ENCODE measurements at places on chromosomes 6 and 20.

GRCh38 chr6:40517654-40518053 lies 69.5 kb downstream of the LRFN2 start:
- no peak for DNase-seq

DNA sequence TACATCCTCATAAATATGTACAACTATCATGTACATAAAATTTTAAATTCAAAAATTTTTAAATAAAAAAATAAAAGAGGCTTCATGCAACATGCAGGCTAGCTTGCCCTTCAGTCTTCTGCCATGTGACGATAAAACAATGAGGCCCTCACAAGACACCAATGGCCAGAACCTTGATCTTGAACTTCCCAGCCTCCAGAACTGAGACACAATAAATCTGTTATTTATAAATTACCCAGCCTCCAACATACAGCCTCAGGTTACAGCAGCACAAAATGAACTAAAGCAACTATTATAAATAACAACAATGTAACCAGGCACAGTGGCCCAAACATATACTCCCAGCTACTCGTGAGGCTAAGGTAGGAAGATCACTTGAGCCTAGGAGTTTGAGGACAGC lies 42.8 kb downstream of the SERAC1 start:
- no peak for DNase-seq

DNA sequence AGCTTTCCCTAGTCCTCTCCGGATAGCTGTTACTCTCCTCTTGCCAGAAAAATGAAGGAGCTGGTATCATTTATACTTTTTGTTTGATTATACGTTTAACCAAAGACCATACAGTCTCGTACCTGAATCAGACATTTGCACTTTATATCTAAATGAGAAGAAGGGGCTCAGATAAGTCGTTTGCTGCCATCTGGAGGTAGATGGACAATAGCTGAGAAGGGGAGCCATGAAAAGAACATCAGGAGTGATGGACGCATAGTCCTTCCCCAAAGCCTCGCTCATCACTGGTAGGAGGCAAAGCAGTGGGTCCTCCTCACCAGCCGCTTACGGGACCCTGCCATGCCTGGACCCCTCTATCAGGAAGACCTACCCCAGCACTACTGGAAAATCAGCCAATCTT lies 45.4 kb downstream of the RPF2 start:
- no peak for DNase-seq

- no peak for DNase-seq
Observed at GRCh38 chr6:144087789-144088426, 7.5 kb downstream of the SF3B5 start.

DNA sequence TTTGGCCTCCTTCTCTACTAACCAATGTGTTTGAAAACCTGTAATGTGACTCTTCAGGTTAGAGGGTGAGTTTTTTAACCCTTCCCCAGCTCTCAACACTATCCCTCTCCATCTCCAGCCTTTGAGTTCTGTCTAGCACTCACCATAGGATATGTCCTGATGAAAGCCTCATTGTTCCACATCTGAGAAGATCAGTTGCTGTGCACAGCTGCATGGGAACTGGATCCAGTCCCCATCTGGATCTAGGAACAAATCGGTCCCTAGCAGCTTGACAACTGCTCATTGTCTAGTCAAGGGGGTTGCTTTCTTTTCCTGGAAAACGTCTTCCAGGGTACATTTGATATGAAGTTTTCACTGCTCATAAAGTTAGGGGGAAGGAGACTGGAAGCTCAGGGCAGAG lies 45.4 kb upstream of the AGPAT4 start:
- DNase-seq = no peak

DNA sequence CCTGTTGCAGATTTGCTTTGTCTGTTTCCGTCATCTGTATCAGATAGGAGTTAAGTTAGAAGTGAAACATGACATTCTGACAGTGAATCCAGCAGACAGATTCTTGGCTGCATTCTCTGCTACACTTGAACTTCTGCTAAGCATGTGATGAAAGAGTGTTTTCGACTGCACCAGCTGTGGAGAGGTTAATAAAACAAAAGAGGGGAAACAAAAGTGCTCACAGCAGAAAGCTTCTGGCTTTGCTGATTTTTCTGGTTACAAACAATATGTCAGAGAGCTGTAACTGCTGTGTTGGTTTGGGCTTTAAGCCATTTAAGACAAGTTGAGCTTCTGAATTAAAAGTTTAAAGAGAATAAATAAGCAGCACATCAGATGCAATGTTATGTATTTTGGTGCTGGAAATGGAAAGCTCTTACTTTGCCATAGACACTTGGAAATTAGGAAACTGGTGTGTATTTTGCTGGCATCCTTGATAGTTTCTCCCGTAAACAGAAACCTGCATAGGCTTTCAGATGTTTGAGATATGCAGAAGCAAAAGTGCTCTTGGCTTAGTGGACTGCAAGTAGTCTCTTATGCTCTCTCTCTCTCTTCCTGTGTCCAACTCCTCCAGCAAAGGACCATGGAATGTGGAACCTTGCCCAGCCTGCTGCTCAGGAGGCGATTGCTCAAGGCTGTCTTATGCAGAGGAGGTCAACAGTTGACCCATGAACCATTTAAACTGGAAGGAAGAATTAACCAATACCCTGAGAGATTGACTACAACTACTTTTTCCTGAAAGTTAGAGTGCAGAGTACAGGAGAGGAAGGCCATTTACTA lies 104.9 kb downstream of the RPS12 start:
- peak; percentile 69 for DNase-seq

GRCh38 chr6:111996144-111996865 lies 57.6 kb upstream of the CCN6 start:
- peak; percentile 28 for DNase-seq

GRCh38 chr6:43897571-43898302 lies 127.7 kb downstream of the VEGFA start:
- no peak for DNase-seq

DNA sequence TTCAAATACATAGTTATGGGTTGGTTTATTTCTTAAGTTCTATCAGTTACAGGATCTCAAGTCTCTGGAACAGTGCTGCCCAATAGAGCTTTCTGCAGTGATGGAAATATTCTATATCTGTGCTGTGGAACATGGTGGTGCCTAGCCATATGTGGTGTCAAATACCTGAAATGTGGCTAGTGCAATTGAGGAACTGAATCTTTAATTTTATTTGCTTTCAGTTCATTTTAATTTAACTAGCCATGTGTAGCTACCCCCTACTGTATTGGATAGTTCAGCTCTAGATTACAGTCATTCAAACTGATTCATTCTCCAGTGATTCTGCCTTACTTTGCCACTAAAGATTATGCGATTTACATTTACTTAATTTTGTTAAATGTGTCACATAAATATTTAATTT lies 503.2 kb downstream of the CDKAL1 start:
- no peak for DNase-seq

GRCh38 chr6:148358196-148358785 lies 15.7 kb downstream of the SASH1 start:
- DNase-seq = no peak

GRCh38 chr20:11020712-11021111 lies 346.9 kb upstream of the JAG1 start:
- DNase-seq = no peak

- no peak for DNase-seq
Observed at GRCh38 chr20:59253779-59254319, 46.6 kb upstream of the EDN3 start.

DNA sequence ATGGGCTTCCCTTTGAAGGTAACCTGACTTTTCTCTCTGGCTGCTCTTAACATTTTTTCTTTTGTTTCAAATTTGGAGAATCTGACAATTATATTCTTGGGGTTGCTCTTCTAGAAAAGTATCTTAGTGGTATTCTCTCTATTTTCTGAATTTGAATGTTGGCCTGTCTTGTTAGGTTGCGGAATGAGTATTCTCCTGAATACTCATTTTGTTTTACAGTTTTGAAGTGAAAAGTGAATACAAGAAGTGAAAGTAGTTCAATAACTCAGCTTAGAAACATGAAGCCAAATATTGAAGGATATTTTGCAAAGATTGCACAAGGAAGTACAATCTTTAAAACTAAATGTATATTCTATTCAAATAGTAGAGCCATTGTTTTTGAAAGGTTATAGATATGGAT lies 120.2 kb upstream of the MAP3K4 start:
- no peak for DNase-seq

- DNase-seq = no peak
Observed at GRCh38 chr6:89509777-89510281, 76.9 kb downstream of the ANKRD6 start.

GRCh38 chr6:1597924-1598323 lies 11.8 kb upstream of the FOXC1 start:
- peak; percentile 16 for DNase-seq
